Lung (tissue), 17 donors: ENCODE measurements at places on chromosomes 16 and 17.

GRCh38 chr17:17361867-17362539 is 58.8 kb downstream of the NT5M start:
- peak; percentile 4 for DNase-seq

DNA sequence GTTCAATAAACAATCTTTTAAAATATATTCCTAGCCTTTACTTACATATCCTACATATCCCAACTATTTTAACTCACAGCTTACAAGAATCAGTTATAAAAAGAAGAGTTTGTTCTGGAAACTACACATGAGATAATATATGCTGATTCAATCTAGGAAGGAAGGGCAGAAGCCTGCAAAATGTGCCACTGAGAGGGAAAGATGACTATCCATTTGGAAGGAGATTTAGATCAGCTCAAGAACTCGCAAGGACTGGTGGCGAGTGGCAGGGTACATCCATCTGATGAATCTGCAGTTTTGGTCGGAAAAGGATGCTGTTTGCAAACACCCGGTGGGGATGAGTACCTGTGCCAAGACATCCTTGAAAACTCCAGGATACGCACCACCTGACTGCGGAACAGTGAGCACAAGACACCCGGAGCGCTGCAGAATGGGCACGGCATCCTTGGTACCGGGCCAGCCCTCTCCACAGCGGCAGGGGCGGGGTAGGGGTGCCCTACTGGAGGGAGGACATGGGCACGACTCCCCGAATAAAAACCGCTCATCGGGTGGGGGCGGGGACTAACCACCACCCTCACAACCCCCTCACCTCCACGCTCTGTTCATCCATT is 723 bp downstream of the TRIM37 start:
- DNase-seq = peak; percentile 39

DNA sequence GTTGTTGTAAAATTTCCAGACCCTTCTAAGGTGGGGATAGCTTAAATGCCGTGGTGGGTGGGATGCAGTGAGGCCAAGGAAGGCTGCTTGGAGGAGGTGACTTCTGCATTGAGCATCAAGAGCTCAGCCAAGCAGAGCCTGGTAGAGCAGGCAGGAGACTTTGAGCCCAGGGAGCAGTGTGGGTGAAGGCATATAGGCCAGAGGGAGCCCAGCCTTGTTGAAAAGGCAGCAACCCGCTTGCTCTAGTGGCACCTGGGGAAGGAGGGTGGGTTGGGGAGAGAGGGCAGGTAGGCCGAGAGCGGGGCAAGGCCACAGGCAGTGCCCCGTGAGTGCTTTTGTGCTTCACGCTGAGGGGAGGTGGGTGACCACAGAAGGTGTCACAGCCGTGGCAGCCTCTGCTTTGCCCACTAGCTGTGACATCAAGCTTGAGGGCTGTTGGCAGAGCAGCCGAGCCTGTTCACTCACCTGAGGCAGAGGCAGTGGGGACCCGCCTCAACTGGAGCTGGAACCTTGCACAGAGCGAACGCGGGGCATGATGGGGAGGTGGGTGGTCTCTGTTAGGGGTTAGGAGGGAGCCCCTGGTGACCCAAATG is 56.1 kb downstream of the IRF8 start:
- no peak for DNase-seq

DNA sequence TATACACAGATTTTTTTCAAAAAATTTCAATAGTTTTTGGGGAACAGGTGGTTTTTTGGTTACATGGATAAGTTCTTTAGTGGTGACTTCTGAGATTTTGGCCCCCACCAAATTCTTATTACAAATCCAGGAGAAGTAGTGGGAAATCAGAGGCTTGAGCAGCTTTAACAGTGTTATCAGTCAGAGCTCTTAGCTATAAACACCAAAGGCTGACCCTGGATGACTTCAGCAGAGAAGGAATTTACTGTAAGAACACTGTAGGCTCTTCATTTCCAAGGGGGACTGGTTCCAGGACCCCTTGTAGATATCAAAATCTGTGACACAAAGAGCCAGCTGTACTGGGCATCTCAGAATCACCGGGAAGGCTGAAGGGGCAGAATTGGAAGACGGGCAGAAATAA is 17.8 kb downstream of the MPHOSPH6 start:
- DNase-seq = no peak

DNA sequence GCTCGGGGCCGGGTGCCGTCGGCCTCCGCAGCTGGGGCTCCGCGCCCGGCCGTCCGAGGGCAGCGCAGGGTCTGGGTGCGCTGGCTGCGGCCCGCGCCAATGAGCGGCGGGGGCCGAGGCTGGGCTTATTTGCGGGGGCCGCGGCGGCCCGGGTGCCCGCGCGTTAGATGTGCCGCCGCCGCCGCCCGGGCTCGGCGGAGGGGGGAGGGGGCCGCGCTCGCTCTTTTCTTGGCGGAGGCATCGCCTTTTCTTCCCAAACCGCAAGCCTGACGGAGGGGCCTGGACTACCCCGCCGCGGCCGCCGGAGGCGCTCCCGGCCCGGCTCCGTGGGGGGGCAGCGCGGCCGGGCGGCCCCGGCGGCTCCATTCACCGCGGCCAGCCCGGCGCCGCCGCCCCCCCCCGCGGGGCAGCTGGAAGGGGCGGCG is at the start of gene NOTUM:
Gene NOTUM (minus strand): TSS at position 101 of the 425 bp plus-strand sequence. CDS start 278 bp downstream, outside the sequence.
- peak; percentile 69 for DNase-seq

DNA sequence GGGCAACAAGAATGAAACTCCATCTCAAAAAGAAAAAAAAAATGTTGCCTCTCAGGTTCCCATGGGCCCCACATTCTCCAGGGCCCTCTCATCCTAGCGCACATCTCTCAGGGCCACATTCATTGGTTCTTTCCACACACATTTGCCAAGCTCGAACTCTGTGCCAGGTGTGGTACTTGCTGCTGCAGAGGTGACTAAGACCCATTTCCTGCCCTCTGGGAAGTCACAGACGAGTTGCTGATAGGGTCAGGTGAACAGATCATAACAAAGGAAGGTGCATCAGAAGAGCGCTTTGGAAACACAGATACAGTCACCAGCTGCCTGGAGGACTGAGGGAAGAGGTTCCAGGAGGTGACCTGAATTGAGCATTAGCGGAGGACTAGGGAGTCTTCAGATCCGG is 1.0 kb downstream of the GSDMA start:
- no peak for DNase-seq

GRCh38 chr17:75535119-75535537 is 9.6 kb downstream of the LLGL2 start:
- no peak for DNase-seq

GRCh38 chr17:52148969-52149351 is 9.6 kb downstream of the CA10 start:
- DNase-seq = no peak

- DNase-seq = no peak
These were observed 164.9 kb downstream of the BANP start for GRCh38 chr16:88116121-88116520.

- no peak for DNase-seq
These were observed 31.3 kb upstream of the TAC4 start for GRCh38 chr17:49878931-49879904.

GRCh38 chr16:80380514-80380913 is 160.3 kb upstream of the DYNLRB2 start:
- no peak for DNase-seq

DNA sequence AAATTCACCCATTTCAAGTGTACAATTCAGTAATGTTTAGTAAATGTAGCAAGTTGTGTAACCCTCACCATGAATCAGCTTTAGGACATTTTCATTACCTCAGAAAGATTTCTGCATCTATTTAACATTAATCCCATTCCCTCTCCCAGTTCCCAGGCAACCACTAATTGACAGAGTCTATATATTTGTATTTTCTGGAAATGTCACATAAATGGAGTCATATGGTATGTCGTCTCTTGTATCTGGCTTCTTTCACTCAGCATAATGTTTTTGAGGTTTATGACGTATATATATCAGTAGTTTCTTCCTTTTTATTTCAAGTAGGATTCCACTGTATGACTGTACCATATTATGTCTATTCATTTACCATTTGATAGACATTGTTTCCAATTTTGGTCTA is 199.8 kb downstream of the CYB561 start:
- DNase-seq = no peak

GRCh38 chr17:77528516-77529327 is 388.0 kb downstream of the SEC14L1 start:
- peak; percentile 89 for DNase-seq

- DNase-seq = no peak
These were observed 333.6 kb upstream of the MON1B start for GRCh38 chr16:76857402-76857801.

- peak; percentile 36 for DNase-seq
These were observed 56.8 kb upstream of the ARL4D start for GRCh38 chr17:43341715-43342588.

DNA sequence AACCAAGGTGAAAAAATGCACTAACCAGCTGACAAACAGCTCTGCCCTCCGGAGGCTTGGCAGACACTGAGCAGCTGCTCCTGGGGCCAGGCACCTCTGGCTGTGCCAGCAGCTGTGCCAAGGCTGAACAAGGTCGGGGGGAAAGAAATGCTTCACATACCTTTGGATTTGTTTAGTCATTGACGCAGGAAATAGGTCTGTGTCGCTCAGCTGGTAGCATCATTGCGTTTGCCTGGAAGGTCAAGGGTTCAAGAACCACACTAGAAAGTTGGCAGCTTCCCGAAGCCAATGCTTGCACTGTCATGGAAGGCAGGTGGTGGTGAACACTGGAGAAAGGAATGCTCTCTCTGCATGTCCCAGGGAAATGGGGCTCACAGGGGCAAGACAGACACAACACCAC is 63.5 kb downstream of the PCTP start:
- DNase-seq = peak; percentile 14

DNA sequence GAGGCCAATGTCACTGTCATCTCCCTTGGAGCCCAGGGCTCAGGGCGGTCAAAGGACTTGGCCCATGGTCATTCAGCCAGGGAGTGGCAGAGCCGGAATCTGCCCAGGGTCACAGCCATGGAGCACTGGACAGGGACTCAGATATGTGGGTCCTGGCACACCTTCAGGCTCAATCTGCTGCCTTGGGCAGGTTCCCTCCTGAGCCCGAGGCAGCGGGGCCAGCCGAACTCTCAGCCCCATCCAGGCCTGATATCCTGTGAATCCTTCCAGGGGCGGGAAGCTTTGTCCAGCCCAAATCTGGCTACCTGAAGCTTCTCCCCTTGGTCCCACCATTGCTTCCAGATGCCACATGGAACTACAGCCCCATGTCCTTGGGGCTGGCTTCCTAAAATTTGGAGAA is 12.2 kb upstream of the CDIPT start:
- no peak for DNase-seq

GRCh38 chr17:17836818-17837379 is at the start of gene SREBF1:
TSS of gene SREBF1 (minus strand) at chr17:17836986. CDS start at chr17:17836817, 169 bp downstream.
- DNase-seq = peak; percentile 61

- DNase-seq = no peak
These were observed 68.0 kb downstream of the OR1D5 start for GRCh38 chr17:2995377-2995776.

DNA sequence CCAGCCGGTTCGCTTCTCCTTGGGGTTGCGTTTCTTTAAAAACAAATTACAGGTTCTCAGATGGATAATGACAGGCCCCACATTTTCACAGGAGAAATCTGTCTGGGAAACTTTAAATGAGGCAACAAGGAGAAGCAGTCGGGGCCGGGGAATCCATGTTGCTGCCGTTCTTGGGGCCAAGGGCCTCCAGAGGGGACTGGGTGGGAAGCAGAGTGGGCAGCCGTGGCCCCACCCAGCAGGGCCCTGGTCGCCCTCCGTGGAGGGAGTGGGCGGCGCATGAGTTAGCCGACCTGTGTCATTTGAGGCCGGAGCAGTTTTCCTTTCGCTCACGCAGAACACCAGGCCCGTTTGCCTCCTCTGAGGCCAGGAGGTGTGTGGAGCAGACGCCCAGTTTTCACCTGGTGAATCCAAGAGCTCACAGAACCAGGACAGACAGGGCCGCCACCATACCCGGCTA is 207.7 kb upstream of the CIBAR2 start:
- DNase-seq = no peak

- DNase-seq = no peak
These were observed 64.5 kb downstream of the ASIC2 start for GRCh38 chr17:33228548-33228947.

- DNase-seq = no peak
These were observed 425.4 kb upstream of the PSMD7 start for GRCh38 chr16:73871088-73871733.

DNA sequence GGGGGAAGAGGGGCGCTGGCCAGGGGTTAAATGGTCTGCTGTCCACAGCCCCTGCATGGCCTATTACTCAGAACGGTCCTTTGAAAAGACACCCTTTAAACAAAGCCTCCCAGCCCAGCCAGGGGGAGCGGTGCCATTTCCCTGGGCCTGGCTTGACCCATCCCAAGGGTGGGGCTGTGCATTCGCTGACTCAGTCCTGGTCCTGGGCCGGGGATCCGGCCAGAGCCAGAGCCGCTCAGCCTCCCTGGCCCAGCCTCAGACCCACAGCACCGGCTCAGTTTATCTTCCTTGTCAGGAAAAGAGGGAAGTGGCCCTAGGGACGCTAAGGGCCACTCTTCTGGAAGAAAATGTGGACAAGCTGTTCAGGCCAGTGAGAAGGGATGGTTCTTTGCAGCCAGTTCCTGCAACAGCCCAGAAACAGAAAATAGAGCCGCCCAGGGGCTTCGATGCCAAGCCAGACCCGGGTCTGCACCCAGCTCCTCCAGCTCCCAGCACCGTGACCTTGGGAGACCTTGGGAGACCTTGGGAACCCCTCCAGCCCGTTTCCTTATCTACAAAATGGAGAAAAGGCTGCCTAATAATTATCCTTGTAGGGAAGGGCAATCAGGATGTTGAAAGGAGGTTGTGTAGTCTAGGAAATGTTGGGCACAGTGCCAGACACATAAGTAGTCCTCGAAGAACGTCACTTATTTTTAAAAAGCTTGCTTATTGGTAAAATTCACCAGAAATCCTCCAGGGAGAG is 82.5 kb downstream of the ZDHHC7 start:
- DNase-seq = peak; percentile 66

DNA sequence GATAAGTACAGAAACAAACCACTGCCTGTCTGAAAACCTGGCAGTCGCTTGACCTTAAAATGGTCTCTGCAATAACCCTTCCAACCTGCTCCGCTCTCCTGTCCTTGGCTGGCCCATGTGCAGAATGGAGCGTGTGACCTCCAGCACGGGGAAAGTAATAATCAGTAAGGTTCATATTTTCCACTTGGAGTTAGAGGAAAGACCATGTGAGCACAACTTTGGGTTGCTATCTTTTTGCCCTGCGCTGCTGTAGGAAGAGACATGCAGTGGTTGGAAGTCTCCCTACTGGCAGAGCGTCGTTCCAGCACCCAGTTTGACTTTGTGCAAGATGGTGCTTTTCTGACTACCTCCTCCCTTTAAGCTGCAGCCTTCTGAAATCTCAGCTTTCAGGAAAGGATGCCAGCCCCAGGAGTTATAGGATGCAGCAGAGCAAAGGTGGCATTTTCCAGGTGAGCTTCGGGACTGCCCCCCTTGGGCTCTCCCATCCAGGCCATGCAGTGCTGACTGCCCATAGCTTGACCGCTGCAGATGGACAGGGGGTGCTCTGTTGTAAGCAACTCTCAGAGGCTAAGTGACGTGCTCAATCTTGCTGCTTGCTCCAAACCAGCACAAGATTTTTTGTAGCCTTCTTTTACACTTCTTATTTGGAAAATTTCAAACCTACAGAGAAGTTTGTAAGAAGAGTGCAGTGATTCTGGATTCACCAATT is 110.7 kb upstream of the NOL11 start:
- DNase-seq = no peak

GRCh38 chr16:85650844-85651628 is 37.7 kb downstream of the GINS2 start:
- DNase-seq = peak; percentile 58
